Inflammatory macrophage treated with lipopolysaccharide for 1 hour (primary cell): ENCODE measurements at places on chromosomes 3 and 15.

GRCh38 chr3:122510878-122511535 lies 3.7 kb downstream of the KPNA1 start:
- no peak for DNase-seq

DNA sequence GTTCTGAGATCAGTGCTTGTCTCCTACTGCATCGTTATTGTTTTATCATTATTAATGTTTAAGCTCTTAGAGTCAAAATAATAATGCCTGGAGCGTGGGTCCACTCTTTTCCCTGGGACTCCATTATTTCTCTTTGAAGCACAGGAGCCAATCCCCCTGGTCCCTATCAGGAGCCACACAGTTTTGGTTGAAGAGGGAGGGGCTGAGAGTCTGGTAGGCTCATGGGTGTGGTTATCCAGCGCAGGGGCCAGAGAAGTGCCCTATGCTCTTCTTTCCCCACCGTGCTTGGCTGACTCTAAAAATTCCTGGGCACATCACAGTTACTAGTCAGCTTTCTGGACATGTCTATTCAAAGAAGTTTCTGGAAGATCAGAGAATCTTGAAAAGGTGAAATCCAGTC lies 121.5 kb downstream of the DNAJB8 start:
- no peak for DNase-seq

DNA sequence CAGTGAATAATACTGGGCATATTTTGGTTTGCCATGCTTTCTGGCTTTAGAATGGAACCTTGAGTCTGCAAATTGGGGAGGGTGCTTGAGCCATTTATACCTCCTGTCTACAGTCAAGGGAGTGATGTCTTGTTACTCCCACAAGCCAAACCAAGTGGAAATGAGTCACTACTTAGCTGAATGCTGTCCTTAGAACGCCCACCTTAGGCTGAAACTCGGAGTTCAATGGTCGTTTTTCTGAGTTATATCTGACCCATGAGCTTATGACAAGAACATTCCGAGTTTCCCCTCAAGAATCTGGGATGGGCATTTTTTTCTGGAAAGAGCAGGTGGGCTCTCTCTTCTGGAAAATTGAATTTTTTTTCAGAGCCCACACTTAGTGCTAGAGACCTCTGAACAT lies 17.4 kb upstream of the CLDN18 start:
- DNase-seq, result no peak

DNA sequence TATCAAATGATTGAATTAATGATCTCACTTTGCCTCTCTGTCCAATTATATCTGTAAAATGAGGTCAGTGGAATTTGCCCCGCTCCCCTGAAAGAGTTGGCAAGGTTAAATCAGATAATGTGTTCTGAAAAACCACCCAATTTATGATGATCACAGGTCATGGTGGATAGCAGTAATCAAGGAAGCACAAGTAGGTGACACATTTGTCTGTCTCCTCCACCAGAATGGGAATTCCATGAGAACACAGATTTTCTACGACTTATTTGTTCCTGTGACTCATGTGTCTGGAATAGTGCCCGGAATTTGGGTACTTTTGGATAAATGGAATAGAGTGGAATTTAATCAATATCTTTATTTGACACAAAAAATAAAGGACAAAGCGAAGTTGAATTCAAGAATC lies 220.9 kb upstream of the SUCLG2 start:
- no peak for DNase-seq

GRCh38 chr3:3689601-3690375 lies 109.4 kb upstream of the LRRN1 start:
- DNase-seq, result no peak

DNA sequence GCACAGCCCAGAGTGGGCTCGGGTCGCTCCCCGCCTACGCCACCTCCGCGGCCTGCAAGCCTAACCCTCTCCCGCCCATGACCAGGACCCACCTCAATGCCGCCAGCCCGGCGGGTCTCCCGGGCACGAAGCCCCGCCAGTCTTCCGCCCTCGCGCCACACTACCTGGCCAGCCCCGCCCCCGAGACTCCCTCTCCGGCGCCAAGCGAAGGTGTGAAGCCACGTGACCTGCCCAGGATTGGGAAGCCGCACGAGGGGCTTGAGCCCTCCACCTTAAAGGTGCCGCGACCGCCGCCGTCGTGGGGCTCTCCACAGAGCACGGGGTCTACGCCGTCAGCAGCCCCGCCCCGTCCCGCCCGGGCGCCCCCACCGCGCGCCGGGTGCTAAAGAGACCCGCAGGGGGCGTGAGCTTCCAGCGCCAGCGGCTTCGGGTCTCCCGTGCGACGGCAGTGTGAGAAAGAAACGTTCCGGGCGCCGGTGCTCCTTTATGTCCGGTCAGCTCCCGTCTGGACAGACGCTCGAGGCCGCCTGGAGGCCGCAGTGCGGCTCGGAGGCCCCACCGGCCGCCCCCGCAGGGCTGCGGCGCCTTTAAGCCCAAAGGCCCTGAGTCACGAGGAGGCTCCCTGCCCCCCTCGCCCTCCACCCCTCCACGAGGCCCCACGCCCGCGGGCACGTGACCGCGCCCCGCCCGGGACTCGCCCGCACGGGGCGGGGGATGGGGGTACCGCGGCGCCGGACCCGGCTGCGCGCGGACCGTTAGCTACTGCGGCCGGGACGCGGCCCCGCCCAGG lies at the start of gene CPEB1:
TSS of gene CPEB1 (minus strand) at position 319 of the 790 bp plus-strand sequence. CDS start 18,904 bp downstream, outside the sequence.
- peak; percentile 6 for DNase-seq

DNA sequence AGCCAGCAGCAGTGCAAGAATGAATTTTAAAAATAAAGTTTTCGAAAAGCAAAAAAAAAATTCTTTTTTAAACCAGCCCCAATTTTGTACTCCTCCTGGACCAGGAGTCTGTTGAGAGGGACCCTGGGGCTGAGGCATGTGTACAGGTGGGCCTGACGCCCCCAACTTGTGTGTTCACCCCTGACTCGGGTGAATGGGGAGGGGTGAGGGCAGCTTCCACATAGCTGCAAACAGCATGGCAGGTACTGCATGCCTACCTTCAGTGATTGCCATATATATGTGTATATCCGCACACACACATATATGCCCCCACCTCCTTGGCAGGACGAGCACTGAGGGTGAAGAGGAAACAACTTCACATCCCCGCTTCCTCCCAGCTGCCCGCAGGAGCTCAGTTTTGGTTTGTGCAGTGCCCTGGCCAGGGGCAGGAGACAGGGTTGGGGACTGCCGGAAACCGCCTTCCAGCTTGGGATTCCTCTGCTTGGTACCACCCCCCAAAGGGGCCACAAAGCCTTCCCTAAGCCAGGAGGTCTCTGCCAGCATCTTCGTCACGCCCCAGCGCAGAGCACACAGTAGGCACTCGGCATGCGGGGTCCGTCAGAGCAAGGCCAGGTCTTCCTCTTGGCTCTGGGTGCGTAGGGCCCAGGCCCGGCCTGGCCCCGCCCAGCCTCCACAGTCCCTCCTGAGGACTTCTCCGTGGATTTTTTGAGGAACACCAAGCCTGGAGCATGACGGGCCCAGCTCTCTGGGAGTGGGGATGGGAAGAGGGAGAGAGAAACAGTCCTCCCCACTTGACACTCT lies 61.8 kb upstream of the RPL32 start:
- DNase-seq, result no peak

DNA sequence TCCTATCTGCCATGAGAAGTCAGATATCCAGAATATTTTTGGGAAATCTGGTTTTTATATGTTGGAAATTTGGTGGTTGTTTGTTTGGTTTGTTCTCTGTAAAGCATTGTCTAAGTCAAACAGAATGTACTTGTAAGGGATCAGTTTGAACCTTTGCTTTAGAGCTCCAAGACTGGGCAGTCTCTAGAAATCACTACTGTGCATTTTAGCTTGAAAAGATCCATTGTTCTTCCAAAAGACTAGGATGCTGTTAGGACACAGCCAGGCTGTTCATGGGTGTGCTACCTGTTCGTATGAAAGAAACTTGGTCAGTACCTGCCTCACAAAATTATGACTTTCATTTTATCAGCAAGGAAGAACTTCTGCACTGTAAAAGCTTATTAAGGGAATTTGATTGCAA lies 182.6 kb downstream of the WDR72 start:
- no peak for DNase-seq
